Esophagus squamous epithelium (tissue), 5 donors: ENCODE measurements at places on chromosomes 5 and 9.

DNA sequence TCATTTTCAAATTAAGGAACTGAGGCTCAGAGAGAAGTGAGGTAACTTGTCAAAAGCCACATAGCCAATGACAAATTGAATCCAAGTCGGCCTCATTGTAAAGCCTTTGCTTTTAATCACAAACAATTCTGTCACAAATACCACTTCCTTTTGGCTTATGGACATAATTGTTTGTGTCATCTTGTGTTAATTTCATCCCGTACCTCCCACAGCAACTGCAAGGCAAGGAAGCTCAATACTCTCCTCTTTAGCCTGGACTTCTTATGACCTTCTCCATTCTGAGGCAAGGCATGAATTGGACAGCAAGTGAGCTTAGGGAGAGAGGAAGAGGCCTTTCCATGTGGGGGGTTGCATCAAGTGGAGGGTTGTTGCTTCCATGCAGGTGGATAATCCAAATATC lies 62.2 kb upstream of the SLC2A8 start:
- no peak for DNase-seq

- DNase-seq: no peak
These were observed 698.0 kb downstream of the CETN3 start for GRCh38 chr5:89711526-89711925.

DNA sequence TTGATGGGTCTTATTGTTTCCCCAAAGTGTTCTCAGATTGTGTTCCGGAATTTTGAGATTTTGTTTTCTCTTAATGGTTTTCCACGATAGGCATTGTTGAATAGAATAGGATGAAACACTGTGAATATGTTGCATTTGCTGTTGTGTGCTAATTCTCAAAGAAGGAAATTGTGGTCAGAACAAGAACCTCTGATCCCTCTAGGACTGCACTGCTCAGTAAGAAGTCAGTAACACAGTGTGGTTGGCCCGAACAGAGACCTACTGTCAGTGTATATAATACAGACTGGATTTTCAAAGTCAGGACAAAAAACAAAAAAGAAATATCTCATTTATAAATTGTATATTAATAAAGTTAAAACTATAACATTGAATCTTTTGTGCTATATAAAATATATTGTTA lies 494.8 kb downstream of the MAT2B start:
- no peak for DNase-seq

DNA sequence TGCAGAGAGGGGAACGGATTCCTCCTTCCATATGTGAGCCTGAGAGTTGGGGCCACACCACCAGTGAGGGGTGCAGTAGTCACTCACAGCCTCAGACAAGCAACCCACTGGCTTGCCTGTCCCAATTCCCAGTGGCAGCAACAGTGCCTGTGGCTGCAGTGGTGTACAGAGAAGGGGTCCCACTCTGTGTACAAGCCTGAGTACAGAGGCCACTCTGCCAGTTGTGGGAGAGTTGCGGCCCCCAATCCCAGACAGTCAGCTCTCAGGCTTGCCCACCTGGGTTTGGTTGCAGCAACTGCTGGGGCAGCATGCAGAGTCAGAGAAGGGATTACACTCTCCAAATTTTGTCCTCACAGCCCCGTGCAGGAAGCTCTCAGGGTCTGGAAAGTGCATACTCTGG lies 133.2 kb upstream of the RFX3 start:
- no peak for DNase-seq

DNA sequence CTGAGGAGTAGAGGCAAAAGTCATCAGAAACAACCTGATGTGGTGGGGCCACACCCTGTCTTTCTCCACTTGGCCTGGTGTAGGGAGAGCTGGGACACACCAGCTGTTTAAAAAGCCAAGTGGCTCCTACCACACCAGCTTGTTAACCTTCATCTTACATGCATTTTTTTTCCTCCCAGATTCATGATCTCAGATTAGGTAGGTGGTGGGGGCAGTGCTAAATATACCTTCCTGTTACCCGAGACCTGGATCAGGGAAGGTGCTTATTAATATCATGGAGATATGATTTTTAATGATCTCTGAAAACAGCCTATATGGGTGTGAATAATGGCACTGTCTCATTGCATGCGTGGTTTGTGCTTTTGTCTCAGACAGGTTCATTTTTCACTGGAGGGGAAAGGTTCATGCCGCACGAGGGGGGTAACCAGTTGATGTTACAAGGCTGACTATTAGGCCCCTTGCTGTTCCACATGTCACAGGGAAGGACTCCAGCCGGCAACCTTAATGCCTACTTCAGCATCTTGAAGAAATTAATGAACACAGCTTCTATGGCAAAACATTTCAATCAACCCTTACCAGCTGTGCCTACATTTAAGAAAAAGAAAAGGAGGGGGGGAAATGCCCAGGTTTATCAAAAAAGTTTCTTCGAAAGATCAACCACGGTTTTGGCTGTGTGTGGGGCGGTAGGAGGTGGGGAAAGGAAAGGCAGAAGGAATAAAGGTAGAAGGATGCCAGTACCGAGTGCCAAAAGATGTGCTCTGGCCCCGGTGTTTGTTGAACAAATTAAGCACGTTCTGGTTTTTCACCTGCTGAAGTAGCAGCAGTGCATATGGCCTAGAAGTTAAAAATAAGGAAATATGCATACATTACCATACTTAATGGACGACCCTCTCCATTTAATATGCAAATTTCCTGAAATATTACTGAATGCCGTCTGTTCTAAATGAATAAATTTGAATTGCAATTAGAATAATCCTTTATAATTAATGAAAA lies 185.4 kb downstream of the EBF1 start:
- no peak for DNase-seq

DNA sequence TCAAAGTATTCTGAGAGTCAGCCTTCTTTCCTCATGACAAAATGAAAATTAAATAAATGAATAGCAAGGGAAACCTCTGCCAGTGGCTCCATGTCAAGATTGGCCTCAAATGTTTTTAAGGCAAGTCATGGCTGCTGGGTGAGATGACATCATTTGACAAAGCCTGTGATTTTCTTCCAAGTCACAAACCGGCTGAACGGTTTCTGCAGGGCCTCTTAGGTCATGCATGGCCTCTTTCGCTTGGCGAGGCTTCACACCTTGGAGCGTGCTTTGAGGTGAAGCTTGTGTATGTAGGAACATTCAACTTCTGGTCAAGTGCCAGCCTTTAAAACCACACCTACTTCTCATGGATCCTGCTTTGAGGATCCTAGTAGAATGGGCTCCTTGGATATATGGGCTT lies 161.0 kb upstream of the ZNF618 start:
- DNase-seq: no peak

GRCh38 chr5:165201369-165201768 lies 1696.0 kb downstream of the MAT2B start:
- DNase-seq: no peak

DNA sequence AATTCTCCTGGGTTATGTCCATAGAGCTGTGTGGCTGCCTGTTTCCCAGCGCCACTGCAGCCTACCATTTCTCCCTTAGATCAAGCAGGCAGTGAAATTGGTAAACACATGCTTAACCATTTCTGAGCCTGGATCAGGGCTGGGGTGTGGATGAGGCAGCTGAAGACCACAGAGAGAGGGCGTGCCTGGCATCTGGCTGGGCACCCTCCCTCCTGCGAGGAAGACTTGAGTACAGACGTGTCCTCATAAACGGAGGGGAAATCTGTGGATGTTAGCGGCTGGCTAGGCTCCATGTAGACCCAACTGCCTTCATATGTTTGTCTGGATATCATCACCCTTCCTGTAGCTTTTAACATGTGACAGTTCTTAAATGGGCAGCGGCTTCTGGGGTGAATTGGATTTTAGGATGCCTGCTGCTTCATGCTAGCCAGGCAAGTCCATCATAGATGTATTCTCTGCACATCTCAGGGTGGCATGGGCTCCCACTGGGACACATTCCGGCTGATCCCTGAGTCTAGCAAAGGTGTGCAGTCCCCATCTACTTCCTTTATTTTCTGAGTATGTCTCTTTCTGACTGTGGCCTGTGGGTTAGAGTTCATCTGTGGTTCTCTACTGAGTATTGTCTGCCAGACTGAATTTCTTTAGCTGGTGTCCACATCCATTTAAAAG lies 11.0 kb downstream of the RGS3 start:
- DNase-seq: no peak

GRCh38 chr5:101532430-101532829 lies 629.3 kb upstream of the ST8SIA4 start:
- DNase-seq: no peak

DNA sequence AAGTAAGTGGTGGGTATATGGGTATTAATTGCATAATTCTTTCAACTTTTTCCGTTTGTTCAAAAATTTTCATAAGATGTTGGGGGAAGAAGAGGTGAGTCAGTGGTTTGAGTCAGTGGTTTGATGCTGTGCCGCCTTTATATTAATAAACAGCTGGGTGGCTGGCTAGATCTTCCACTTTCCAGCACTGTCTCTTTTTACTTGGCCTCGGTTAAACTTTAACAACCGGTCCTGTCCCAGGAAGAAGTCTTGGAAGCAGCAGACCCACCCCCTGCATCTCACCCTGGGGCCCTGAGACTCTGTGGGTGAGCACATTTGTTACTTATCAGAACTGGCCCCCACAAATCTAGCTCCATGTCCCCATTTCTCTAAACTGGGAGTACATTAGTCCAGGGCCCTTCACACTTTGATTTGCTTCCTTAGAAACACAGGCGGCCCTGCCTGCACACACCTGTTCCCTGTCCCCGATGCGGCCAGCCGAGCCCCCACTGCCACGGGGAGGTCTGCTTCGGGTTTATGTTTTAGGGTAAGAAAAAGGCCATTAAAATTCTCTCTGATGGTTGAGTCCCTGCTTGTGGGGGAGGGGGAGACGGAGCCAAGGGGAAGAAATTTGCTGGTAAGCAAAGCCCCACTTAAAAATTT lies 90.7 kb downstream of the PTCH1 start:
- no peak for DNase-seq

GRCh38 chr9:81384911-81385310 lies 304.4 kb downstream of the TLE1 start:
- DNase-seq: no peak

DNA sequence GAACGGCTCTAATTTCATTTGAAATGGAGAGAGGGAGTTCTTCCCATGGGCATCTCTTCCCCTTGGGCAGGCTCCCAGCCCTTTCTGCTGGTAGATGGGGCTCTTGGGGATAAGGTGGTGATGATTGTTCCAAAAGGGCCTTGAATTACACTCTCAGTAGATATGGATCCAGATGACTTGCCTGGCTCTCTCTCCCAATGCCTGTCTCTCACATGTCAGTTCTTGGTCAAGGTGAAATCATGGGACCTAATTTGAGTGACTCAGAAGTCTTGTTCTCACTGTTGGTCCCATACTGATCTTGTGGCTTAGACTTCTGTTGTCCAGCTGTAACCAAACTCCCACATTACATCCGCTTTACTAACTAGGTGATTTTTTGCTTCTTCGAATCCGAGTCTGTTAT lies 317.0 kb upstream of the RFX3 start:
- no peak for DNase-seq

- DNase-seq: no peak
These were observed 182.5 kb upstream of the NR3C1 start for GRCh38 chr5:143585970-143586369.

- no peak for DNase-seq
These were observed 188.8 kb downstream of the MRPS30 start for GRCh38 chr5:44997506-44997905.

DNA sequence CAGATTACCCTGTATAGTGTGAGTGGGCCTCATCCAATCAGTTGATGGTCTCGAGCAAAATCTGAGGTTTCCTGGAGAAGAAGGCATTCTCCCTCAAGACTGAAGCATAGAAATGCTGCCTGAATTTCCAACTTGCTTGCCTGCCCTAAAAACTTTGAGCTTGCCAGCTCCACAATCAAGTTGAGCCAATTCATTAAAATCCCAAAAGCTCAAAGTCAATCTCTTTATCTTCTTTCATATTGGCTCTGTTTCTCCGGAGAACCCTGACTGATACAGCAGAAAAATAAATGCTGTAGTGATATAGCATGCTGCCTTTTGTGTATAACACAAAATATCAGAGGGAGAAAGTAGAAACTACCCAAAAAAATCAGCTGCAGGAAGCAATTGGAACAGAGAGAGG lies 72.5 kb upstream of the NMUR2 start:
- DNase-seq: no peak

DNA sequence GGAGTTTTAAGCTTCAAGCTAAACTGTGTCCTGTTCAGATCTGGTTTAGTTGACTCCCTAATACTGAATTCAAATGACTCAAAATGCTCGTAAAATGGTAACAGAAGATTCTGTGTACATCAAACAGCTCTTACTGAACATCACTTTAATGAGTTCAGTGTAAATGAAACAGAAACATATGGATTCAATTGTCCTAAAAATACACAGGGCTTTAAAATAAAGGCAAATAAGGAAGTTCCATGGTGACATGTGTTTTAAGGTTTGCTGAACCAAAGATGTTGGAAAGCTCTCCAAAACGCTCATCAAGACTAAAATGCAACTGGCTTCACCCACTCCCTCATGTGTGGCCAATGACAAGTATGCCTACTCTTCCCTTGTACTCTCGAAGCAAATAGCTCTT lies 340.0 kb upstream of the PIK3R1 start:
- no peak for DNase-seq

DNA sequence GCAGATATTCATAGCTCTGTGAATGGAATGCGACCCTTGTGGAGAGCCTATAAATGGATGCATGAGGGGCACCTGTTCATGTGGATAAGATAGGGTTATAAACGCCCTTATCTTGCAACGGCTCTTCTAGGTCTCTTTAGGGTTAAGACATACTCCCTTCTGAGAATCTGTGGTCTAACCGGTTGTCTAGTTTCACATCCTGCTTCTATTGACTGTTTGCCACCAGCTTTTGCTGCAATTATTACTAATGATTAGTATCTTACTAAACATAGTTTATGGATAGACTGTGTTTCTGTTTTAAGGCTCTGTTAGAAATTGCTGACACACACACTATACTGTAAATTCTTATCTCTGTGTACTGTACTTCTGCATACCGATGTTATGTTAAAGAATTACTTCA lies 198.9 kb upstream of the CYLC2 start:
- DNase-seq: no peak

DNA sequence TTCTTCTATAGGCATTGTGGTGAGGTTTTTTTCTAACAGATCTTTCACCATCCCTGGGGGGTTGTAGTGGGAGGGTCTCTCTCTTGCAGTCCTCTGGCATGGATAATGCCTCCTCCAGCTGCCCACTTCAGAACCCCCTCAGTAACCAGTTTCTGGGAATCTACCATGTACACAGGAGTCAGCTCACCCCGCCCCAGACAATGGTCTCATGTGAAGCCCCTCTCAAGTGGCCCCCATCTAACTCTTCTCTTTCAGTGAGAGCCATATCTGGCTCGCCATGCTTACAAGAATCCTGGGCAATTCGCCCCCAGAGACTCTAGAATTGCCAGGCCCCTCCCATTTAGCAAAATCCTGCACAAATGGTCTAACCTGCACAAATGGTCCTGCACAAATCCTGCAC lies 144.4 kb upstream of the FSTL4 start:
- no peak for DNase-seq

DNA sequence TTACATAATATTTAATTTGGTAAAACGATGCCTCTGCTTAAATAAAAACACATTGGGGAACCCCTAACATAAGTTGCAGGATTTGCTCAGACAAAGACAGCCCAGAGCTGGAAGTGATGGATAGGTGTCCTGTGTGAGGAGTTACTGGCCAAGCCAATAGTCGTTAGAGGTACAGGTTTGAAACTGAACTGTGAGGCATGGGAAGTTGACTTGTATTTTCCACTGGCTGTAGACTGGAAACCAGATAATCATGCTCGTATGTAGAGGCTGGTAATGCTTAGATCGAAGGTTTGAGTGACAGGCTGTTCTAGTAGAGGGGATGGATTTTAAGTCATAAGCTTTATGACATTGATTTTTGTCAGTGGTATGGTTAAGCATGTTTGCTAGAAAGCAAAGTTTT lies 24.8 kb downstream of the TEK start:
- no peak for DNase-seq
